Kidney epithelial cell (primary cell): ENCODE measurements at places on chromosomes 13 and 19.

GRCh38 chr13:97492257-97492656 is 58.3 kb downstream of the RAP2A start:
- no peak for DNase-seq

DNA sequence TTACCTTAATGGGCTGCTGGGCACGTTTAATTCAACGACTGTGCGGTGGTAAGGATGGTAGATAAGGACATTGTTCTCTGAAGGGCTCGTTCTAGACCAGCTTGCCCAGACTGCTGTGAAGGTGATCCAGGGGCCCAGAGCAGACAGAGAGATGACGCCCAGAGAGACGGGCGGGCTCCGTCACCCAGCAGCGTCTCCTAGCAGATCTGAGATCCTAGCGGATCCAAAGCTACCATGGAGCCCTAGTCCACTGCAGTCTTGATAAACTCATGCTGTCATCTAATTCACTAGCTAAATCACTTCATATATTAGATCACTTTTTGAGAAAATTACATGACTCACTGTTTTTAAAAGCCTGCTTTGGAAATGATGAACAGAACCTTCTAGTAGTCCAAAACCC is 21.5 kb downstream of the COL4A2 start:
- DNase-seq: no peak

GRCh38 chr13:24228852-24229458 is 68.4 kb downstream of the SPATA13 start:
- DNase-seq: peak; percentile 41

DNA sequence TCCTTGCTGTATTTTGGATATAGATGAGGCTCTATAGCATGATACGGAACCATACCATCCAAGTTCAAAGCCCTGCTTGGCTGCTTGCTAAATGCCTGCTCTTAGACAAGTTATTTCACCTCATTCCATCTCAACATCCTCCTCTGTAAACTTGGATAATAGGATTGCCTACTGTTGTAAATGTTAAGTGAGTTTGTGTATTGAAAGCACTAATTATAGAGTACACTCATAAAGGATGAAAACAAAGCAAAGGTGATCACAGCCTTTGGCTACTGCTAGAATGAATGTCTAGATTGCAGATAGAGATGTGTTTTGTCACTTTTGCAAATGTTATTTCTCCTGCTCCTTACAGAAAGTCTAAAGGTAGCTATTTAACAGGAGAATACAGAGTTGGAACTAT is 34.3 kb upstream of the STARD13 start:
- no peak for DNase-seq

DNA sequence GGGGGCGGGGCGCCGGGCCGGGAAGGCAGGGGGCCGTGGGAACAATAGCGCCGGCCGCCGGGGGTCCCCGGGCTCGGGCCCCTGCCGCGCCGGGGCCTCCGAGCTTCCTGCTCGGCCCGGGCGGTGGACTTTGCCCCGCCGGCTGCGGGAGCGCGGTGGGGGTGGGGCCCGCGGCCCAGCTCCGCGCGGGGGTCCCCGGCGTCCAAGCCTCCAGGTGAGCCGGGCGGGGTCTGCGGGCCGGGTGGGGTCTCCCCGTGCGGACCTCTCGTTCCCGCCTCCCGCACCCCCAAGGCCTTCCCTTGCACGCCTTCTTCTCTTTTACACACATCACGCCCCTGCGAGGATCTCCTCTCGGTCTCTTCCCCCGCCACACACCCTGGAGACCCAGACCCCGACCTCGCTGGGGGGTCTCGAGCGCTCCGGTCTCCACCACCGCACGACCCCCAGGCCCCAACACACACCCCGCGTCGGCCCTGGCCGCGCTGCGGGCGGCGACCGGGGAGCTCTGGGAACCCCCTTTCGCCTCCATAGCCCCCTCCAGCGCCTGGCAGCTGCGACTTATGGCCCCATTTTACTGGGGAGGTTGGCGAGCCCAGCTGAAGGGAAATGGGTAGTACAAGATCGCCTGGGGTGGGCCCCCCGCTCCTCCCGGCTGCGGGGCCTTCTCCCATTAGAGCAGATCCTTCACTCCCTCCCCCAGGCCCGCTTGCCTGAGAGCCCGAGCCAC is 711 bp downstream of the CAMSAP3 start:
- DNase-seq: no peak

- no peak for DNase-seq
These were observed 194.0 kb upstream of the NBEA start for GRCh38 chr13:34748073-34748472.

DNA sequence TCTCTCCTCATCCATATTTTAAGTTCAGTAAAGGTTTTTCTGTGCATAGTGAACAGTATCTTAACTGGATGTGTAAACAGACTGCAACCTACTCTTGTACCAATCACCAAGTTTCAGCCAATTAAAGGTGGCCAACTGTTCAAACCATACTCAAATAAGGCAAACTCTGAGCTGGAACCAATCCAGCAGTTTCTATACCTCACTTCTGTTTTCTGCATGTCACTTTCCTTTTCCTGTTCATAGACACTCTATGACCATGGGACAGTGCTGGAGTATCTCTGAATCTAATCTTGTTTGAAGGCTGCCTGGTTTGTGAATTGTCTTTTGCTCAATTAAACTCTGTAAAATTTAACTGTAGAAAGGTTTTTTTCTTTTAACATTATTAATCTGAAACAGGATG is 470.3 kb upstream of the SLITRK6 start:
- no peak for DNase-seq

DNA sequence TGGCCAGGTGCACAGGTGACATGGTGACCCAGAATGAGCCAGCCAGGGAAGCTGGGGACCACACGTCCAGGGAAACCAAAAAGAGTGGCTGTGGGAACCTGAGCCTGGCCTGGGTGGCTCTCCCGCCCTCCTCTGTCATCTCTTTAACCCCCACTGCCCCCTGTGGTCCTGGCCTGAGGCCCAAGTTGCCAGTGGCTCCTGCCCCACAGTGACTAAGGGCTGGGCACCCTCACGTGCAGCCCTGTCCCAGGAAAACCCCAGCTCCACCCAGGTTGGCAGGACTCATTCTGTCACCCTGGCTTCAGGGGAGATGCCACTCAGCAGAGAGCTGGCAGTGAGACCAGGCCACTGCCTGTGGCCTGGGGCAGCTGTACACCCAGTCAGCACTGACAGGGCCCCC is 30.6 kb upstream of the ISYNA1 start:
- no peak for DNase-seq

DNA sequence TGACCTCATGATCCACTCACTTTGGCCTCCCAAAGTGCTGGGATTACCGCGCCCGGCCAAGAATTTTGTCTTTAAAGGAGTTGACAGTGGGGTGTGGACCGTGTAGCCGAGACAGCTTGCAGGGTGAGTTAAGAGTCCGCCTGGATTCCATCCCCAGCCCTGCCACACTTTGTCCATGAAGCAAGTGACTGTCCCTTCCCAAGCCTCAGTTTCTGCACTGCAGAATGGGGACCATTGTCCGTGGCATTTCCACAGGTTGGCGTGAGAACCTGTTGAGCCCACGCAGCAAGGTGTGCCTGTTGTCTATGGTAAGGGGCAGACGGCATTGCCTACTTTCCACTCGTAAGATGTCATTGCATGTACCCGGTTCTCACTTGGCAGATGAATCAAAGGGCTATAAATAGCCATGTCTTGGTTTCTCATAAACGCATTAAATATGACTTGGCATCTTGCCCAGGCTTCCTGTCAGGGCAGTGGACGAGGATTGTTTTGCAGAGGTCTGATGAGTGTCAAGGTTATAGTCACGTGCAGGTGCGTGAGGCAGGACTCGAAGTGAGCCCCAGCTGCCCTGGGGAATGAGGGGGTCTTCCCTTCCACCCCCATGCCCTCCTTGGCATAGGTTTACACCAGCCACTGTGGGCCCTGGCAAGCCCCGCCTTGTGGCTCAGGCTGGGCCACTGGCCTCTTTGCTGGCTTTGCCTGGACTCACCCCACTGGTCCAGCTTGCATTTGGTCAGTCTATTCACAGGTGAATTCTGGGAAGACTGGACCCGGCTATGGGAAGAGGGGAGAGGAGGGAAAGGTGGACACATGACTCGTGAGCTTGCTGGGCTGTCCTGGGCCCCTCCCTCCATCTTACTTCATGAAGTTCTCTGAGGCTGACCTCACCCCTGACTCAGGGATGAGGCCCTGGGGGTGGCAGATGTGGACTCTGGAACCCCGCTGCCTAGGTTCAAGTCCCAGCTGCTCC is 14.6 kb downstream of the FAM187B start:
- no peak for DNase-seq

DNA sequence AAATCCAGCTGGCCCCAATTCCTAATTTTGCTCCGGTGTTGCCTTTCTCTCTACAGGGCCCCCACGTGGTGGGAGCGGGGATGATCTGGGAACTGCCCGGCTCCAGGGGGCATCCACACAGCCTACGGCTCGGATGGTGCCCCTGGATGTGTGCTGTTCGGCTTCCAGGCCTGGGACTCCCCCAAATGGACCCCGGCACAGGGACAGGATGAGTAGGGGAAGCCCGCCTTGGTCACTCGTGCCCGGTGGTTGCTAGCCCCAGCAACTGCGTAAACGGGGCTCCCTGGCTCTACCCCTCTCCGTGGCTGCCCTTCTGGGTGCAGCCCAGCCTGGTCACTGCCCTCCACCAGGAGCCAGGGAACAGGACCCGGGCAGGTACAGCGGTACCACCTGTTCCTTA is 111.5 kb downstream of the TEX26 start:
- DNase-seq: no peak

GRCh38 chr19:6402837-6403608 is 10.1 kb upstream of the GTF2F1 start:
- DNase-seq: peak; percentile 12

GRCh38 chr19:51777570-51778462 is 16.8 kb downstream of the FPR2 start:
- DNase-seq: peak; percentile 32

DNA sequence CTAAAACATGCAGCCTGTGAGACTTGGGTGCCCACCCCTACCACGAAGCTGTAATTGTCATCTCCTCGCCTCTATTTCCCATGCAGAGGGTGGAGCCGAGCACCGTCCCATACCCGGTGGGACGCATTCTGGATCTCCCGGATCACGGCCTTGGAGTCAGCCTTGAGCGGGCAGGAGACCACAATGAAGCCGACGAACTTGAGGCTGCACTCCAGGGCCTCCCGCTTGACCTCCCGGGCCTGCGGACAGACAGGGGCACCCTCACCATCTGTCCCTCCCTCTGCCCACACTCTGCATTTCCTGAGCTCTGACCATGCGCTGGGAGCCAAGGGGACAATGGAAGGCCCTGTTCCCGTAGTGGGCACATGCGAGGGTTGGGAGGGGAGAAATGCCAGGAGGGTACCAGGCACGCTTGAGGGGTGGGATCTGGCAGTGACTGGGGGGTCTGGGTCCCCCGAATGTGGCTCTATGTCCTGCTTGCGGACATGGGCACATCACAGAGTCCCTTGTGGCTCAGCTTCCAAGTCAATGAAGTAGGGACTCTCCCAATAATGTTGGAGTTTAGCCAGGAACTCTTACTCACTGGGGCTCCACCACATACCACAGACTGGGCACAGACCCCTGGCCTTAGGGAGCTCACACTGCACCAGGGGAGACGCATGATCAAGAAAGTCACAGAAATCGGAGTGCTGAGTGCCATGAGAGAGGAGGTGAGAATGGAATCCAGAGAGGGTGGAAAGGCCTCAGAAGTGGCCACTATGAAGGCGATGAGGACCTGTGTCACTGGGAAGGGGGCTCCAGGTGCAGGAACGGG is 9.2 kb upstream of the GMIP start:
- DNase-seq: no peak

GRCh38 chr13:77429320-77430142 is 102.6 kb upstream of the MYCBP2 start:
- no peak for DNase-seq

- no peak for DNase-seq
These were observed 64.6 kb upstream of the KL start for GRCh38 chr13:32951580-32951979.

- no peak for DNase-seq
These were observed 47.7 kb downstream of the DOCK9 start for GRCh38 chr13:98930151-98930591.

GRCh38 chr13:59478908-59479307 is 684.8 kb downstream of the DIAPH3 start:
- no peak for DNase-seq

DNA sequence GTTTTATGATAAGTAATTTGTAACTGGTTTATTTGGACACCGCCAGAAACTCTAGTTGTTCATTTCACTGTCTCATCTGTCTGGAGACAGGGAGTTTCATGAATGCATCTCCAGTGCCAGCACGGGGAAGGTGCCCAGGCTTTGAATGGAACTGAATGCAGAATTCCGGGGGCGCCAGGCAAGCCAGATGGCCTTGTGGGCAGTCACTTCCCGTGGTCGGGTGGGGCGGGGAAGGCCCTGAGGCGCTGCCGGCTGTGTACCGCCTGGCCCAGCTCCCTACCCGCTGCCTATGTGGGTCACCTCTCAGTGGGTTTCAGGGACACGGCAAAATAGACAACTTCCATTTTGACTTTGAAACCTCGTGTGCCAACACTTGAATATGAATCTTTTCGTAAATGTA is 28.8 kb upstream of the MCF2L start:
- no peak for DNase-seq

DNA sequence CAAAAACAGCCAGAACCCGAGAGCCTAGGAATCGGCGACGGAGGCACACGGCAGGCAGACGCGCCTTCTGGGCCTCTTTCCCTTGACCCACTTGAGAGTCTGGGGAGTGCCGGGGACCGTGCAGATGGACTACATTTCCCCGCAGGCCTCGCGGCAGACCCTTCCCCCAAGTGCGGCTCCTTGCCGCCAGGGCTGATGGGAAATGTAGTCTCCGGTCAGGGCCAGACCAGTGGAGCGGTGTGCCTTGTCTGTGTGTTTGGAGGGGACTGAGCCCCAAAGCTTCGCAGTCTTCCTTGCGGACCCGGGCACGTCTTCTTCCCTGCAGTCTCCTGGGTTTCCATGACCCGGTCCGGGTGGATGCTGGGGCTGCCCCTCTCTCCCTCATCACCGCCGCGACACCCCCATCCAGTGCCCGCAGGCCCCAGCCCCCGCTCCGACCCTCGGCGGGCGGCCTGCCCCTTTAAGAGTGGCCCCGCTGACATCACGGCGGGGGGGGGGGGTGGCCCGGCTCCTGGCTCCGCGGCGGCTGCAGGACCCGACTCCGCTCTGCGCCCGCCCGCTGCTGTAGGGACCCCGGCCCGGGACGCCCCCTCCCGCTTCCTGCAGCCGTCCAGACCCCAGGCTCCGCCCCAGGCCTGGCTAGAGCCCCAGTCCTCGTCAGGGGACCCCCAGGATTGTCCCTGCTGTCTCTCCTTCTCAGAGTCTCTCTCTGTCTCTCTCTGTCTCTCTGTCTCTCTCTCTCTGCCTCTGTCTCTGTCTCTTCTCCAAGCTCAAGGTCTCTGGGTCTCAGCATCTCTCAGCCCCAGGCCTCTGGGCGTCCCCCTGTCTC is 758 bp upstream of the CACNG7 start:
- no peak for DNase-seq

GRCh38 chr19:13718733-13719132 is 45.6 kb upstream of the MRI1 start:
- no peak for DNase-seq
